ENCODE measurements at places on chromosomes 5 and 9.

GRCh38 chr5:38871790-38872551 lies 26.2 kb downstream of the OSMR start:
- no peak for DNase-seq

DNA sequence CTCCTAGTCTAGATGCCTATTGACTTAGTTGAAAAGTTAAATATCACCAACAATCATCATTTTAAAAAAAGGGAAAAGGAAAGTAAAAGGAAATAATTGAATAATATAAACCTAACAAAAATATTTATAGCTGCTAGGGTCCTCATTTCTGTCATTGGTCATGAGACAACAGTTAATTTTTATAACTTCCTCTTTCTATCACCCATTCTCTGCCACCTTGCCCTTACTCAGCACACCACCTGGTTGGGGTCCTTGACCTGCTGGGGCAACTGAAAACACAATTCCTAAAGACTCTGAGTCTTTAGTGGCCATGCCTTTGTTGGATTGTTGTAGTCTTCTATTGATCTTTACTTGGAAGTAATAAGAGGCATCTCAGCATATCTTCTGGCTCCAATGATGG lies 179.5 kb upstream of the MAST4 start:
- DNase-seq, result no peak

GRCh38 chr9:131423171-131423581 lies 29.3 kb downstream of the PRRC2B start:
- no peak for DNase-seq

GRCh38 chr9:130682421-130683121 lies 11.0 kb upstream of the EXOSC2 start:
- DNase-seq, result peak; percentile 32

- DNase-seq, result no peak
Observed at GRCh38 chr9:129328355-129329042, 150.4 kb upstream of the IER5L start.

DNA sequence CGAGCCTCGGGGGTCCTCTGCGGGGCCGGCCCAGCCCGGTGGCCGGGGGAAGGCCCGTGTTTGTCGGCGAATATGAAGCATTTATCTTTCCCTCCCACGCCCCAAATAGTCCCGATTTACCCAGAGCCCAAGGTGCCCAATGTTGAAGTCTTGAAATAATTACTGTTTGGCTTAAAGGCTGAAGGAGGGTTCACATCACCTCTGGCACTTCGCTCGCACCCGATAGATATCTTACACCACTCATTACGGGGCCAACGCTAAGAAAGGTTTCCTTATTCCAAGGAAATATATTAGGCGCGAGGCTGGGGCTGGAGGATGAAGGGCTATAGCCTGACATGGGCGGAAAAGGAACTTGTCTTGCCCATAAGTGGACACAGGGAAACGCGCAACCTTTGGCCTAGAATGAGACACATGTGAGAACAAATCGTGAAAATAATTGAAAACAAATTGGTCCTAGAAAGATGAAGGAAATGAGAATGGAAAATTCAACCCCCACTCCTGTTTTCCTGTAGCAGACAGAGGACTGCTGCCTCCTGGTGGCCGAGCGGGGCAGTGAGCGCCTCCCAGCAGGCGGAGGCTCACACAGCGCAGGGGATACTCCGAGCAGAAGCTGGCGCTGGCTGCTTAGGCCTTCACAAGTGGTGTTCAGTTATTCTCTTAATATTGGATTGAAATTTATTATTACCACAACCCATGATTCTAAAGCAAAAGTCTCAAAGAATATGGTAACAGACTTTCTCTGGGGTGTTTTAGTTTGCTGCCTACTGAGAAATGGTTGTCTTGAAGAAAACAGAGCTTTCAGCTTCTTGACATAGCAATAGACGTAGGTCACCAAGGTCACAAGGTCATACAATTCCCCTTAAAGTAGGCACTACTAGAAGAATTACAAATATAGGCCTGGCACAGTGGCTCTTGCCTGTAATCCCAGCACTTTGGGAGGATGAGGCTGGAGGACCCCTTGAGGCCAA lies 7.9 kb downstream of the CCL21 start:
- peak; percentile 58 for DNase-seq
